Esophagus muscularis mucosa (tissue), 4 donors: ENCODE measurements at places on chromosomes 16 and 17. TPM values are rescaled to one million over a fixed set of nuclear protein-coding genes. Genes with fewer than 3 reads are reported as not detected.

The SMURF2 gene
- total RNA-seq = 30.5 TPM

The CCL18 gene
- not detected for total RNA-seq

The CALB2 gene
- total RNA-seq = 0.71 TPM

The IRX5 gene
- total RNA-seq = 0.52 TPM

The CA7 gene
- not detected for total RNA-seq

The GALR2 gene
- total RNA-seq = not detected

GRCh38 chr16:89410794-89411309 lies 79.5 kb downstream of the ANKRD11 start:
- DNase-seq = no peak

- no peak for DNase-seq
Observed at GRCh38 chr17:57288040-57288772, 31.9 kb downstream of the MSI2 start.

DNA sequence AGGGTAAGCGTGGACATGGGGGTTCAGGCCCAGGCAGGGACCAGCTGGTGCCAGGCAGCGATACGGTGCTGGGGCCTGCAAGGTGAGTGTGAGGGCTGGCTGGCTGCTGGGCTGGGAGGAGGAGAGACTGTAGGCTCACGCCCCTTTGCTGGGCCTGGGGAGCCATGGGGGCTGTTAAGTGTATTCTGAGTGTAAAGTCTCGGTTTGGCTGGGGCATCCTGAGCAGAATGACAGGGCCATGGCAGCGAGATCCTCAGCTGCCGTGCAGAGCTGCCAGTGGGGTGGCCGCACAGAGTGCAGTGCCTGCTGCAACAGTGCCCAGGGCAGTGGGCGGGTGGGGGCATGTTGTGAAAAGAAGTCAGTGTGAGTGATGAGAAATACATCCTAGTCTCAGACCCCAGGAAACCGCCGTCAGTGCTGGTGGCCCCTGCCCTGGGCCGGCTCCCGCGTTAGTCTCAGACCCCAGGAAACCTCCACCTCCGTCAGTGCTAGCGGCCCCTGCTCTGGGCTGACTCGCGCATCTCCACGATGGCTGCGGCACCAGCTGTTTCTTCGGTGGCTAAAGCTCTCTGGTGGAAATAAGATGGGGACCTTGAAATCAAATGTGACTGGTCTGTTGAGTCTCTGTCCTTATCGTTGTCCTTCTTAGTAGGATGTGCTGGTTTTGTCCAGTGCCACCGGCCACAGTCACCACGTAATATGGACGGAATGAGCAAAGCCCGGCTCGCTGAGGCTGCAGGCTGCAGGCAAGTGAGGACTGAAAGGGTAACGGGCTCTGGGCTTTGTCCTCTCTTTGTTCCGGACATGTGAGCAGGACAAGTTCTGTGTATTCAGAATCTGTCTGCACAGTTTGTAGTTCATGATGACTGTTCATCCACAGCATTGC lies 22.9 kb downstream of the ACSF3 start:
- DNase-seq = no peak

DNA sequence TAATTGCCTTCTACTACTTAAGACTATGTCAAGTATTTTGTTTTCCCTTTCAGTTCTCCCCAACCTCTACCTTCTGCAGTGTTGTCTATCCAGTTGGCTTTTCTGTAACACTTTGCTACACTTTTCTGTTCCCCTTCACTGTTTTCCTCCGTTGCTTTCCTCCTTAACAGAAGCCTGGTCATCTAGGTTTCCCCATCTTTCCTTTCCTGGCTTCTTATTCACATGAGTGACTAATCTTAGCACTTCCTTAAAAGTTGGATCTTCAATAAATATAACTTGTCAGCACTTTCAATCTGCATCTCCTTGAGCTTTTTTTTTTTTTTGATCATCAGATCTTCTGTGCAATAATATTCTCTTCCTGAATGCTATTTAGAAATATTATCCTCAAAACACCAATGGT lies 2.8 kb upstream of the SLFN11 start:
- DNase-seq = no peak

DNA sequence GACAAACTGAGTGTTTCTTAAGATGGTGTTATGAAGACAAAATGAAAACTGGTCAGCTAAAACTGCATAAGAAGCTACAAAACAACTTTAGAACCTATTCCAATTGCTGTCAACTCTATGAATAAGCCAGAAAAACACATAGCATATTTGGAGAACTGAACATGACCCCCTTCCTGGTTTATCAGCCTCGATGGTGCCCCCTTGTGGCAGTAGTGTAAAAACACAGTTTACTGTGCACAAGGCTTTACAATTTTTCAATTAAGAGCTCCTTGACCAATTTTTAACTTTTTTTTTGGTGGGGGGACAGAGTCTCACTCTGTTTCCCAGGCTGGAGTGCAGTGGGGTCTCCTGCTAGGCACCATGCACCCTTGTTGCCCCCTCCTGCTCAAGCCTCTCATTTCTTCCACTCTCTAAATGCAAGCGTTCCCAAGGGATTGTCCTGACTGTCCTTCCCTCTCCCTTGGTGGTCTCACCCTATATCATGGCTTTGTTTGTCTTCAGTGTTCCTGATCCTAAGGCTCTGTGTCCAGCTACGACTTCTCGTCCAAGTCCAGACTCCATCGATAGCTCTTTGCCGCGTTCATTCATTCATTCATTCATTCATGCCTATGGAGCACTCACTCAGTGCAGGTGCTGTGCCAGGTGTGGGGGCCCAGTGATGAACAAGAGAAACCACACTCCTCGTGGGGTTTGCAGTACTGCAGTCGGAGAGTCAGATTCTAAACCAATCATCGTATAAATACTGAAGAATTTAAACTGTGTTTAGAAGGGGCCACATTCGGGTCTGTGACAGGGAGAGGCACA lies 7.5 kb downstream of the EIF1 start:
- DNase-seq = no peak

- no peak for DNase-seq
Observed at GRCh38 chr16:84448444-84448843, 56.0 kb downstream of the MEAK7 start.

DNA sequence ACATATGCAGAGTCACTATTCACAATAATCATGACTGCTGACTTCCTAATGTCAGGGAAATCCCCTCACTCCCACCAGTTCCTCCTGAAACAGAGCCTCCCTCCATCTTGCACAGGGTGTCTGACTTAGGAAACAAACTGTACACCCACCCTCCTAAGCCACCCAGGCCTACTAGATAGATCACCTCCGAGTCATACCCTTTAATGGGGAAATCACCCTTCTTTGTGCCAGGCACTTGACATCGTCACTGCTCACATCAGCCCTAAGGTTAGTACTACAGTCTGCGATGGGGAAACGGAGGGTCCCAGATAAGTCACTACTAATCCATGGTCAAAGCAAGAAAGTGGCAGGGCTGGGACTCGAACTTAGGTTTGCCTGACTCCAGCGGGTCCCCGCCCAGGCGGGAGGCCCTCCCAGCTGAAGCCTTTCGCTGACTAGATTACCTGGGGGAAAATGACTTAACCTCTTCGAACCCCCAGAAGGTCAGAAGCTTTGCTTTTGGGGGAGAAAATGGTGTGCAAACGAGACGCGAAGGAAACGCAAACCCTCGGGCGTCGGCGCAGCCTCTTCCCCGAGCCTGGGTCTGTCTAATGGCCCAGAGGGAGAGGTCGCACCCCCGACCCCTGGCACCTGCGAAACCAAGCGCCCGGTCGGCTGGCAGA lies 3.4 kb upstream of the MLLT6 start:
- DNase-seq = no peak

GRCh38 chr16:56269811-56270684 lies 78.8 kb downstream of the GNAO1 start:
- no peak for DNase-seq
